ENCODE measurements at places on chromosomes 6 and 20.
A peak's percentile ranks its signal among the peaks of the same experiment; 100 is the strongest.

DNA sequence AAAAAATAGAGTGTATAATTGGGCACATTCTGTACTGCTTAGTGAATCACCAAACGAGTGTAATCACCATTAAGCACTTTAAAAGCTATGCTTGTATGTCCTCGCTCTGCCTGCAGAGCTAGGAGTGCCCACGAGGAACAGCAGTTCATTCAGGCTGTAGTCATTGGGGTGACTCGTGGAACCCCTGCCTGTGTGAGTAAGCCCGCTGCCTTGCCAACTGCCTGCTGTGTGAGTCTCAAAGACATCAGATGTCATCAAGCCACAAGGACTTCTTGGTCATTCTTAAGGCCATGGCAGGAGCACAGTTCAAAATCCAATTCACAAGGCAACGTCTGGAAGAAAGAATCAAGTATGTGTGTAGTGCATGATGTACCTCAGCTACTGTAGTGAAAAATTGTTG lies 60.4 kb downstream of the FOXO3 start:
- peak; percentile 62 for DNase-seq

DNA sequence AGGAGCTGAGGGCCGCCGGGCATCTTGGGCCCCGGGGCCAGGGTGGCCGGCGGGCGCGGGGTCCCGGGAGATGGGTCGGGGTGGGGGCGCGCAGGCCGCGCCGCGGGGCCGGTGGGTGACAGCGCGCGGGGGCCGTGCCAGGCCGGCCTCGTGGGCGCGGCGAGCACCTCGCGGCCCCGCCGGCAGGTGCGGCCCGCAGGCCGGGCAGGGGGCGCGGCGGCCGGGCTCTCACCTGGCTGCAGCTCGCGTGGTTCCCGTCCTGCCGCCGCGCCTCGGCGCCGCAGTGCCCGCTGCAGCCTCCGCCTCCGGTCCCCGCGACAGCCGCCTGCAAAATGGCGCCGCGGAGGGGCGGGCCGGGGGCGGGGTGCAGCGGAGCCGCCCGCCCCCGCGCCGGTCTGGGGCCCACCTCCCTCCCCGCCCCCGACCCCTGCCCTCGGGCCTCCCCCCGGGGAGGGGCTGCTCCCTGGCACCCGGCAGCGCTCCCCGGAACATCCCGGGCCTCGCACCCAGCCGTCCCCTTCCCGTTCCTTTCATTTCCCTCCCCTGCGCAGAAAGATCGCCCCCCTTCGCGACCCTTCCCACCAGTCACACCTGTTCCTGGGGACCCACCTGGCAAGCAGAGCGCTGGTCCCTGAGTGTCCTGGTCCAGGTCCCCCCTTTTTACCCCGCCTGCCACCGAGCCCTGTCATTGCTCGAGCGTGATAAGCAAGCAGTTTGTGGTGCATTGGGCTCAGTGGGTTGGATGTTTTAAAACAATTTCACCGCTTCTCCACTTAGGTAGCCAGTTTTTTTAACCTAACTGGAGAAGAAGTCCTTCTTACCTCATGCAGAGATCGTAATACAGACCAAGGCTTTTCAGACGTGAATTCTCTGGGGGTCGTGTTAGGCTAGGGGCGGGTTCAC lies at the start of gene SLC23A2:
SLC23A2 (minus strand) TSS at position 337 of the 903 bp plus-strand sequence. CDS start 68,948 bp downstream, outside the sequence.
- peak; percentile 59 for DNase-seq

DNA sequence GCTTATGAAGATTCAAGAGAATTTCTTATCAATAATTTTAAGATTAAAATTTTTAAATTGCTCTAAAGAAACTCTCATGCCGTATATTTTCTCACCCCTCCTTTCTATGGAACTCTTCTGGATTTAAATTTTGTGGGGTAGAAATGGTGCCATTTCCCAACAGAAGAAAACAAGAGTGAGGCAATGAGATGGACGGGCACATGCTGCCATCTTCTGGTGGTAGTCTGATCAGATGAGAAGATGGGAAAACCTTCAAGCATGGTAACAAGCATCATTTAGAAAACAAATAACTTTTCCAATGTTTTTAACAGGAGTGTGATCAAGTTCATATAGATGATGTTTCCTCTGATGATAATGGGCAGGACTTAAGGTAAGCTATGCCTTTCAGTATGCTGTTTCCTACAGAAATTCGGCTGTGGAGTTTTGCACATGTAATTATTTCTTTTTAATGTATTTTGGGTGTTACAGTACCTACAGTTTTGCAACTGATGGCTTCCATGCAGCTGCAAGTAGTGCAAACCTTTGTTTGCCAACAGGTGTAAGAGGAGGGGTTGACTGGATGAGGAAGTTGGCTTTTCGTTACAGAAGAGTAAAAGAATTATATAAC lies 271.4 kb downstream of the EYA4 start:
- no peak for DNase-seq

GRCh38 chr20:62370115-62370806 lies 3.1 kb upstream of the LAMA5 start:
- DNase-seq = no peak

DNA sequence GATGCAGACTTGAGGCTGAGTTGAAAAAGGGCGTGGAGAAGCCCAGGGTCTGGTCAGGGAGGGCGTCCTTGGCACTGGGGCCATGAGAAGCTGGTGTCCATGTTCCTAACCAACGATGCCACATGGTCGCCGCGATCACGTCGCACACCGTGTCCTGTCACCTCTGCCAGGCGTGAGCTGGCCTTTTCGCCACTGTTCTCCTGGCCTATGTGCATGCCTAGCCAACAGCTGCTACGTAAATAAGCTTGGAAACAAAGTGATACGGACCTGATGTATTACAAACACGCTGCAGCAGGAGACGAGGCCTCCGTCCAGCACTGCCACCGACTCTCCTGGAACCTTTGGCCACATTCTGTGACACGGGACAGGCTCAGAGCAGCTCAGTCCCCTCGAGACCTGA lies 22.0 kb upstream of the KIF25 start:
- no peak for DNase-seq

DNA sequence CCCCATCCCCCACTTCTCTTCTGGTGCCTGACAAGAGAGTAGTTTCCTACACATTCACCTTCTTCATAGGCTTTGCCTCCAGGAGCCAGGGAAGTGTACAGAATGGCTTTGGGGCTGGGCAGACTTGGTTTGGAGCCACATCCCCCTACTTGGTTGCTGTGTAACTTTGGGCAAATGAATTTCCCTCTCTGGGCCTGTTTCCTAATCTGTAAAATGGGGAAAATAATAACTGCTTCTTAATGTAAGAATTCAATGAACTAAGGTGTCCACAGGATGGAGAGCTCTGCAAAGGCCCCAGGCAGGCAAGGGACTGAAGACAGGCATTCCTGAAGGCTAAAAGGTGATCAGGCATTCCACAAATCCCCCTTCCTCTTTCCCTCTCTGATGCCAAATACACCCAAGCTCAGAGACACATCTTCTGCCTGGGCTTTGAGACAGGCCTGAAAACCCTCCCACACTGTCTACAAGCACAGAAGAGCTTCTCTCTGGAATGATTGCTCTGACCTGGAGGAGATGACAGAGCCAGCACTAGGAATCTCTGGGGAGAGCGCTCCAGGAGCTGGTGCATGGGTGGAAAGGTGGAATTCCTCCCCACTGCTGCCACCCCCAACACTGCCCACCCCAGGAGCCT lies 6.9 kb upstream of the C20orf203 start:
- DNase-seq = no peak

- DNase-seq = no peak
These were observed 15.0 kb downstream of the NANP start for GRCh38 chr20:25608774-25609173.

GRCh38 chr6:157269261-157269794 lies 54.0 kb downstream of the TMEM242 start:
- DNase-seq = no peak

DNA sequence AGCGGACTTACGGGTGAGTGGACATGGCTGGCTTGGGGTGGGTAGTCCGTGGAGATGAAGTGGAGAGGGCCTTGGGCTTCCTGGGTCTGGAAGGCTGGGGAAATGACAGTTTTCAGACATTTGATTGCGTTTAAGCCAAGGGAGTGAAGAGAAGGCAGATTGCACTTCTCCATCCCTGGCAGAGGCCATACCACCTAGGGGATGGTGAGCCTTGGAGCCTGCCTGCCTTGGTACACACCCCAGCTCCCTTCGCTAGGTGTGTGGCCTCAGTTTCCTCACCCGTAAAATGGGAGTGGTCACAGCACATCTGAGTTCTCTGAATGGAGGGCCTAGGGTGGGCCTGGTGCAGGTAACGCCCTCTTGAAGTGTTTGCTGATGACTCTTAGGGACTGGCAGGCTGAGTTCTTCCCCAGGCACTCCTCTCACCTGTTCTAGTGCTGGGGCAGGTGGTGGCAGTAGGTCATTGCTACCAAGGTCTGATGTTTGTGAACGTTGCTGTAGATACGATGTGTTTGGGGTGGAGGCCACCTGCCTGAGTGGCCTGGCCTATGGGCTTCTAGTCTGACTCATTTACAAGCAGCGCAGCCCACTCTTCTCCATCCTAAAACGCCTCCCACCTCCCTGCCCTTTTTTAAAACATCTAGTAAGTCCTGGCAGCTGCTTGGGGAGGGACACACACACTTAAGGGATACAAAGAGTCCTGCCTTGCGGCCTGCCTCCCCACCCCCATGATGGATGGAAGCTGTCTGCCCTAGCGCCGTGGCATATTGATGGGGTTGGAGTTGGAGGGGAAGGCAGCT lies 2.3 kb downstream of the RBM38 start:
- DNase-seq = peak; percentile 23

All from CD4-positive, alpha-beta T cell treated with Interleukin-15 for 1 hour (primary cell).